ENCODE measurements at places on chromosomes 1 and 21.
A peak's percentile ranks its signal among the peaks of the same experiment; 100 is the strongest.

DNA sequence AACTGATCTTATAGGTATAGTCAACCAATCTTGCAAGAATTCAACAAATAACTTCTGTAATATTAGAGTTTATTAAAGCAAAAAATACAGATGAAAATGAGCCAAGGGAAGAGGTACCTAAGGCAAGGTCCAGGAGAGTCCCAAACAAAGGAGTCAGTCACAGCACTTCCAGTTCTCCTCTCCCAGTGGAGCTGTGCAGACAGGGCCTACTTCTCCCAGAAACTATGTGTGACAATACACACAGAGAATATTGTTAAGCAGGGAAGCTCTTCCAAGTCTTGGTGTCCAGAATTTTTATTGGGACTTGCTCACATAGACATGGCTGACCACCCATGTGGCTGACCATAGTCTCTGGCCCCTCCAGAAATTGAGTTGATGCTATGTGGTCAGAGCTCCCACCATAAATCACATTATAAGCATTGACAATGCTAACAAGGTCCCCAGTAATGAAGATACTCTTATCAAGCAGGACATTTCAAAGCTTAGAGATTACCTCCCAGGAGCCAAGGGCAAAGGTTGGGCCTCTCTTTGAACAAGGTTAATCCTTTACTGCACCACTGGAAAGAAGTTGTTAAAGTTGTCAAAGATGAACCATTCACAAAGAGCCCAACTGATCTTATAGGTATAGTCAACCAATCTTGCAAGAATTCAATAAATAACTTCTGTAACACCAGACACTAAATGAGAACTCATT, 3.5 kb upstream of the CD244 start:
- DNase-seq, result no peak

GRCh38 chr21:31371715-31372470, 27.8 kb upstream of the TIAM1 start:
- no peak for DNase-seq

- peak; percentile 83 for DNase-seq
These were observed 9.5 kb upstream of the KCNA2 start for GRCh38 chr1:110615548-110616130.

- DNase-seq, result no peak
These were observed 23.8 kb downstream of the GLMN start for GRCh38 chr1:92274939-92275338.

- no peak for DNase-seq
These were observed 1.3 kb downstream of the USP24 start for GRCh38 chr1:55213885-55214211.

- no peak for DNase-seq
These were observed 347.6 kb downstream of the CHRM3 start for GRCh38 chr1:239733995-239734394.

DNA sequence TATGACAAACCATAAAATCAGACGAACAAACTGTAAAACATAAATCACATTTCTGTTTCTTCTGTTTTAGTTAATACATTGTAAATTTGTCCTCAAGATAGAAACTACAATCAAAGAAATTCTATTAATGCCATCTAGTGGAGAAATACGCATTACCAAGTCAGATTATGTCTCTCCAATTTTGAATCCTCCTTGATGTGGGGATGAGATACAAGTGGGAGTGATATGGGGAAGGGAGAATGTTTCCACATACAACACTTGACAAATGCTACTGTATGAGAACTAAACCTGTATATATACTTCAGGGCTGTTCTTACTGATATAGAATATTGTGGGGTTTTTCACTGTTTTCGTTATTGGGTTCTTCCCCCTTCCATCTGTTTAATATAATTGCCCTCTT, 2.6 kb downstream of the HFM1 start:
- DNase-seq, result peak; percentile 36

DNA sequence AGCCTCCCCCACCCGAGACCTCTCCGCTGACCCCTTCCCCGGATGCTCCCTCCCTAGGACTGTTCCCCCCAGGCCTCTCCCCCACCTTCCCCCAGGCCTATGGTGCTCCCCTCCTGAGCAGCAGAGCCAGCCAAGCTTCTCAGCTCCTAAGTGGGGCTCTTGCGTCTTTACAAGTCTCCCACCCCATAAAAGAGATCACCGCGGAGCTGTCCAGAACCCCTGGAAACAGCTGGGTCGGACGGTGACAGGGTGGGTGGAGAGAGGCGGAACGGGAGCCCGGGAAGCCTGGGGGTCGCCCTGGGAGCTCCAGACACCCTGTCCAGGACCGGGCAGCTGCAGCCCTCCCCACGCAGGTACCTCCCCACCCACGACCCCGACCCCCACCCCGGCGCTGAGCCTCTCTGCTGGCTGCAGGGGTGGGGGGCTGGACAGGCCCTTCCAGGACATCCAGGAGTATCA, 61.2 kb downstream of the WNT9A start:
- peak; percentile 10 for DNase-seq

- DNase-seq, result no peak
These were observed 58.0 kb downstream of the ACP6 start for GRCh38 chr1:147612366-147612765.

DNA sequence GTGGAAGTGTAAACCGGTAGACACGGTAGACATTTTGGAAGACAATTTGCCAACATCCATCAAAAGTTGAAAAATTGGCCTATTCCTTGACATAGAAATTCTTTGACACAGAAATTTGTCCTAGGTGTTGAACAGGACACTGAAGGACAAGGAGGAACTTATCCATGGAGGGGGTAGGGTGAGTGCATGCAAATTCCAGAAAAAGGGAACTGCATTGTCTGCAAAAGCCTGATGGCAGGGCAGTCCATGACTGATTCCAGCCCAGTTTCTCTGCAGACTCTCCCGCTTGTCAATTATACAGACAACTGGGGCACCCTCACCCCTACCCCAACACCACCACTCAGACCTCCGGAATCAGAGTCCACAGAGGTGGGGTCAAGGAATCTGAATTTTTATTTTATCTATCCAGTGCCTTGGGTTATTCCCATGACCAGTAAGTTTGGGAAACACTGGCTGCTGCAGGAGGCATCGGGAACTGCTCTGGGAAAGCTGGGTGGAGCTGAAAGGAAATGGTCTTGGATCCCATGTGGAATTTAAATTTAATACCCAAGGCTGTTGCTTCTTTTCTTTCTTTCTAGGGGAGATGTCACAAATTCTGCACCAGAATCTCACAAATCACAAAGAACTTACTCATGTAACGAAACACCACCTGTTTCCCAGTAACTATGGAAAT, 103.3 kb upstream of the SLC45A1 start:
- no peak for DNase-seq

DNA sequence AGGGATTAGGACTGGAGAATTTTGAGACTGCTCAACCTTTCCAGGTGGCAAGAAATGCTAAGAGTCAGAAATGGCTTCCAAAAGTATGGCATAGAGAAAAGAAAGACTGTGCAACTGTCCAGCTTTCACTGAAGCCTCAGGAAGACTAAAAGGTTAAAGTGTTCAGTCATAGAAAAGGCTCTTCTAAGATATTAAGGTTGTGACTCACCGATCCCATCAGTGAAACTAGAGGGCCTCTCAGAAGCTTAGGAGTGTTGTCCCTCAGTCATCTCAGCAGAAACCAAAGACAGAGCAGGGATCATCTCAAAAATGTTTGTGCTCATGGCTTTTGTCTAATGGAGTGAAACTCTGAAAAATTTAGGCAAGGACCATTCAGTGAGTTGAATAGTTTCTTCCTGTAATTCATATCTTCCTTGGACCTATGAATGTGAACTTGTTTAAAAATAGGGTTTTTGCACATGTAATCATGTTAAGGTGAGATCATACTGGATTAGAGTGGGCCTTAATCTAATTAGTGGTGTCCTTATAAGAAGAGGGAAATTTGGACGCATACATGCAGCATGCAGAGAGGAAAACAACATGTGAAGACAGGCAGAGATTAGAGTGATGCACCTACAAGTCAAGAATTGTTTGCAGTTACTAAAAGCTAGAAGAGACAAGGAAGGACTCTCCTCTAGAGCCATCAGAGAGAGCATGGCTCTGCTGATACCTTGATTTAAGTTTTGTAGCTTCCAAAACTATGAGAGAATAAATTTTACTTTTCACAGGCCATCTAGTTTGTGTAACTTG, 71.3 kb downstream of the RPE65 start:
- peak; percentile 37 for DNase-seq

GRCh38 chr1:228988664-228989063, 253.4 kb downstream of the RHOU start:
- DNase-seq, result no peak

DNA sequence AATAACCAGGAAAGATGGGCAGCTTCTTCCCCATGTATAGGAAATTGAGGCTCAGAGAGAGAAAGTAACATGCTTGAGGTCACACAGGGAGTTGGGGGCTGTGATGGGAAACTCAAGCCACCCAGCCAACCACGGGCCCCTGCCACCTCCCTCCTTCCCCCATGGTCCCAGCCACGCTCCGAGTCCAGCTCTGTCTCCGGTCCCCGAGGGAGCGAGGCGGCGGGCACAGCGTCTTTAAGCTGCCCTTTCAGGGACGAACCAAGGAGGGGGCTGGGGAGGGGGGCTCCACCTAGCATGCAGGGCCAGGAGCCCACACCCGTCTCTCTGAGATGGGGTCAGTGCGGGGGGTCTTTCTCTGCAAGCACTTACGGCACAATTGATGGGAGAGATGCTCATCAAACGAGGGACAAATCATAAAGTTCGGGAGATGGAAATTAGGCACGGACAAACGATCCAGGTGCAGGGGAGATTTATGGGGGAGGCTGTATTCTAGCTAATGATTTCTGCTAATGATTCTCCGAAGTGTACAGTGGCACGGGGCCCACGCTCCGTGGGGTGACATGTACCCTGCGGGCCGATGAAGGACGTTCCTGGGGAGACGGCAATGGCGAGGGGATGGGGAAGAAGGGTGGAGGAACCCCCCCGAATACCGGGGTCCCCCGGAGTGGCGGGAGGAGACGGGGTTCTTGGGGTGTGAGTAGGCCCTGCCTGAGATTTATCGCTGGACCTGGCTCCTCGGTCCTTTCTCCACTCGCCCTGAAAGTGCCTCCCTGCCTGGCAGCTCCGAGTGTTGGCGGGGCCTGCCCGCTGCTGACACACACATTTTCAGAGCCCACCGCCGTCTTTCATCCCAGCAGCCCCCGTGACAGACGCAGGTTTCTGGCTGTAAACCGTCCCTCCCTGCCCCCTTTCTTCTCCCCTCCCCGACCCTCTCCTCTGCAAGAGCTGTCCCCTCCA, 31.2 kb upstream of the CASZ1 start:
- DNase-seq, result no peak

DNA sequence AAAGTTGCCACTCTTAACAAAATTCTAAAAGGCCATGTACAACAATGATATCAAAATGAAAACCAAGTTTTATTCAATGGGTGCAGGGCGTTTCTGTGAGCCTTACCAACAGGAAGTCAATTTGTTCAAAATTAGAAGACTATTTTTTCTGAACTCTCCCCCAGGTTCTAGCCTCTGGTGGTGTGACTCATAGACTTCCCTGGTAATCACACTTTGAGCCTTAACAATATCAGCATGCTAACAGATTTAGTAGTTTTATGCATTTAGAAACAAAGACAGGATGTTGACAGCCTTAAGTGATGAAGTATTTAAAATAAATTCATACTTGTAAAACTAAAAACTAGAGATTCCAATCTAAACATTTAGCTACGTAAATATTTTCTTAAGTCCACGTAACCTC, 88.4 kb downstream of the LRRC8C start:
- DNase-seq, result no peak

DNA sequence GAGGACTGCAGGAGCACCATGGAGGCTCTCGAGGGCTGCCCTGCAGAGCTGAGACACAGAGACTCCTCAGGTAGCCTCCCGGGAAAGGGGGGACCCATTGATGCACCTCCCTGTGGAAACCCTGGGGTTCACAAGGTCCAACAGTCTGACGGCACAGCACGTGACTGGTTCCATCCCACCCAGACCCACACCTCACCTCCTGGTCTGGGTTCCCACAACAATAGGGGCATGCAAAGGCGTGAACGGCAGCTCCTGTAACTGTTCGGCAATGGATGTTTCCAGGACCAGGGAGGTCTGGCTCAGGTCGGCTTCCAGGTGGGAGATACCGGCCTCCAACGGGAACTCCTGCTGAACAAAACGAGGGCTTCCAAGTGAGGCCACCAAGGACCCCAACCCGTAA, 86.8 kb downstream of the NPHP4 start:
- DNase-seq, result no peak

- no peak for DNase-seq
These were observed 8.9 kb downstream of the CACHD1 start for GRCh38 chr1:64478594-64479470.

DNA sequence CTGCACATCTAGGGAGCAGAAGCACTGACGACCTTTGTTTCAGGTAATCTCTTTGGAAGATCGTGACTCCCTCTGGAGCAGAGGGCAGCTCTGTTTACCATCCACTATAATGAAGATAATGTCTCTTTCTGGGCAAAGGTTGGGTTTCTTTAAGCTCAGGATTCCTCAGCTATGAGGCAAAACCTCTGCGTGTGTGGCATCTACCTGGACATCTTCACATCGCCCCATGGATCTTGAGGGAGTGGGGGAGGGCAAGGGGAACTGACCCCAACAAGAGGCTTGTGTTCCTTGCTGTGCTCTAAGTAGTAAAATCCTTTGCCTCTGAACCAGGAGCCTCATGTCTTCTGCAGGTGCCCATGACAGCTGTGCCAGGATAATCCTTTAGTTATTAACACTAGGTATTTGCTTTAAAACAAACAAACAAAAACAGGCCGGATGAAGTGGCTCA, 19.6 kb downstream of the SPATA45 start:
- DNase-seq, result no peak

- DNase-seq, result no peak
These were observed 128.1 kb downstream of the PLXNA2 start for GRCh38 chr1:208115924-208116640.

GRCh38 chr21:17671733-17672132, 59.0 kb upstream of the BTG3 start:
- no peak for DNase-seq

DNA sequence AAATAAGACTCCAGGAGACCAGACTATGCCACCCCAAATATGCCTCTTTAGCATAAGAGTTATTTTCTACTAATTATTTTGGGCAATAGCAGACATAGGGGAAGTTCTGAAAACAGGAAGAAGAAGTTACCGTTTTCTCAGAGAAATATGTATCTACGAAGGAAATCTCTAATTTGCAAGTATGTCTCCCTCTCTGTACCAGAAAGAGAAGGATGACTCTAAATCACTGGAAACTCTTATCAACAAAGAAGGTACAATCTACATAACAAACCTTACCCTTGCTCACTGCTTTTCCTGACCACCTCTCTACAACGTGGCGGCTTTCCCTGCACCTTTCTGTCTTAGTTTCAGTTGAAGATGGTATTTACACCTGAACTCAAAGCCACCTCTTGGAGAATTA, 49.0 kb downstream of the OMA1 start:
- DNase-seq, result no peak

DNA sequence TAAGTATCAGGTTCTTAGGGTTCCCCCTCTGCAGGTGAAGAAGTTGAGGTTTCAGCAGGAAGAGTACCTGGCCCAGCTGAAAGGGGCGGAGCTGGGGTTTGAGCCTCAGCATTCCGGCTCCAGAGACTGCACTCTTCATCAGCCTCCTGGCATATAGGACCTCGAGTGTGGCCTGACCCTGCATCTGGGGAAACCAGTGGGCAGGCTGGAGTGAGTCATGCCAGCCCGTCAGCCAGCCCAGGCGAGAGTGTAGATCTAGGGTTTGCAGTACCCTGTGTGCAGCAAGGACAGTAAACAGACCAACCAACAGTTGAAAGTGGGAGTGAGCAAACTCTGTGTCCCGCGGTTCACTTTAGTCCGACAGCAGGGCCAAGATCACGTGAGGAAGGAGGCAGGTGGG, 14.1 kb downstream of the MFSD2A start:
- DNase-seq, result no peak
